ENCODE measurements at places on chromosomes 16 and 17.

DNA sequence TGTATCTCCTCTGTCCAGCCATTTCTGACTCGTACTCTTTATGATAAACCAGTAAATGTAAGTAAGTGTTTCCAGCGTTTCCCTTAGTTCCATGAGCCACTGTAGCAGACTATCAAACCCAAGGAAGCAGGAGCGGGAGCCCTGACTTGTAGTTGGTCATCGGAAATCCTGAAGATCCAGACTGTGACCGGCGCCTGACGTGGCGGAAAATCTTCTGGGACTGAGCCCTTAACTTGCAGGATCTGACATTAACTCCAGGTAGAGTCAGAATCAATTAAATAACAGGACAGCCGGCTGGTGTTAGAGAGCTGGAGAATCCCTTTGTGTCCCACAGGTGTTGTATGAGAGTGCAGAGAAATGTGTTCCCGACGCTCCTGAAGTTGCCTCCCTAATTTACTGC lies 4.0 kb downstream of the GLOD4 start:
- DNase-seq: no peak

DNA sequence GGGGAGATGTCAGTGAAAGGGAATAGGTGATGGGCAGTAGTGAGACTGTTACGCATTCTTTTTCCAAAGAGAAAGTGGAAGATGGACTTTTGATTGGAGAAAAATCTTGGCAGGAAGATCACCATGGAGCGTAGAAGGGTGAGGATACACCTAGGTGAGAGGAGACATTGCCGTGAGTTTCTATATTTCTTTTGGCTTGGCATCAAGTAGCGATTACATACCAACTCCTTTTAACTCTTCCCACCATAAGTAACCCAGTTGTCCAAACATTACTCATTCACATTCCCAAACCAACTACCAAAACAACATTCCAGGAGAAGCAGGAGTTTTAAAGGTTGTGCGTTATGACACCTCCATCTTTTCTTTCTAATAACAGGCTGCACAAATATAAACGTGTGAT lies 10.7 kb upstream of the KRT28 start:
- DNase-seq: peak; percentile 79

GRCh38 chr17:72336026-72336803 lies 215.4 kb downstream of the SOX9 start:
- DNase-seq: no peak

GRCh38 chr16:49755716-49756505 lies 100.0 kb downstream of the ZNF423 start:
- no peak for DNase-seq

GRCh38 chr17:40033339-40033738 lies 18.1 kb downstream of the CSF3 start:
- DNase-seq: no peak

GRCh38 chr17:80969030-80969673 lies 22.5 kb upstream of the CHMP6 start:
- no peak for DNase-seq

DNA sequence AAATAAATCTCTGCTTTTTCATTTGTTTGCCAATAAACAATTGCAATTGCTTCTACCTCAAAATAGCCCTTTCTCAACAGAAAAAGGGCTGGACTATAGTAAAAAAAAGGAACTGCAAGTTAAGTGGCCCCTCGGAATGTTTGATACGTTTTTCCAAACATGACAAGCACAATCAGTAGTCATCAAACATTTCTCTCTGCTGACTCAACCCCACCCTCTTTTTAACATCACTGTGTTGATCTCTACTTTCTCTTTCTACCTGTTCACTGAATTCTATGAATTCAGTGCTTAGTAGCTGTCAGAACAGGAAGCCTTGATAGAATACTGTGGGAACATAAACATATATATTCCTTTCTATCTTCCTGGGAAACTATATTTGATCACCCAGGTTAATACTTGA lies 116.5 kb upstream of the AXIN2 start:
- peak; percentile 16 for DNase-seq

GRCh38 chr16:22188595-22189442 lies 17.3 kb upstream of the EEF2K start:
- peak; percentile 69 for DNase-seq

GRCh38 chr16:22874394-22874793 lies 60.4 kb downstream of the HS3ST2 start:
- DNase-seq: no peak

DNA sequence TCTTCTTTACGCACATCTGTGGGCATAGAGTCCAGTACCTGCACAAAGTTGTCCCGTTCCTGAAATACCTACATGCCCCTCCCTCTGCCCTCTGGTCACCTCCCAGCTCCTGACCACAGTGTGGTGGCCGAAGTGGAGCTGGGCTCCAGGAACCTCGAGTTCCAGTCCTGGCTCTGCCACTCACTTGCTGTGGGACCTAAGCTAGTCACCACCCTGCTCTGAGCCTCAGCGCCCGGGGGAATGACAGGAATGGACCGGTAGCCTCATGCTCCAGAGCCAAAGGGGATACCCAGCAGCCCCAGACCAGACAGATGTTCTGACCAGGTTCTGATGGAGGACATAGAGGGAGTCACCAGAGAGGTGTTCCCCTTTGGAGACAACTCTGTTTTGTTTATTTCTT lies 26.7 kb upstream of the ITGA3 start:
- no peak for DNase-seq

GRCh38 chr16:26433807-26434206 lies 632.9 kb upstream of the C16orf82 start:
- no peak for DNase-seq

- DNase-seq: no peak
These were observed 7.9 kb downstream of the MAPK8IP3 start for GRCh38 chr16:1713933-1714332.

- no peak for DNase-seq
These were observed 1.1 kb downstream of the ABCA9 start for GRCh38 chr17:69059458-69060175.

DNA sequence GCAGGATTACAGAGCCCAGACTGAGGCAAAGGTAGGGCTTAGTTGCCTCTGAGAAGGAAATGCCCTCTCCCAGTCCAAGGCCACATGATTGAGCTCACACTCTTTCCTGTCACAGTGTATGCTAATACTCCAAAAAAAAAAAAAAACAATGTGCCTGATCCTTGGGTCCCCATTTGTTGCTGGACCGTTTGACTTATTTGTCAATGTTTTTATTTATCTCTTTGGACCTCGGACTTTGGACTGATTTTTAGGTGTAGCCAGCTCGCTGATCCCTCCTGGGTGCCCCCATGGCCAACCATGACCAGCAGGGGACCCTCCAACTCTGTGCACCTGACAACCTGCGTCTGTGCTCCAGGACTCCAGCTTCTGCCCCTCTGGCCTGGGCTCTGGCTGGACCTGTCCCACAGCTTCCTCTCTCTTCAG lies 622 bp upstream of the CCL16 start:
- no peak for DNase-seq

GRCh38 chr17:14827396-14827919 lies 437.7 kb downstream of the PMP22 start:
- no peak for DNase-seq

DNA sequence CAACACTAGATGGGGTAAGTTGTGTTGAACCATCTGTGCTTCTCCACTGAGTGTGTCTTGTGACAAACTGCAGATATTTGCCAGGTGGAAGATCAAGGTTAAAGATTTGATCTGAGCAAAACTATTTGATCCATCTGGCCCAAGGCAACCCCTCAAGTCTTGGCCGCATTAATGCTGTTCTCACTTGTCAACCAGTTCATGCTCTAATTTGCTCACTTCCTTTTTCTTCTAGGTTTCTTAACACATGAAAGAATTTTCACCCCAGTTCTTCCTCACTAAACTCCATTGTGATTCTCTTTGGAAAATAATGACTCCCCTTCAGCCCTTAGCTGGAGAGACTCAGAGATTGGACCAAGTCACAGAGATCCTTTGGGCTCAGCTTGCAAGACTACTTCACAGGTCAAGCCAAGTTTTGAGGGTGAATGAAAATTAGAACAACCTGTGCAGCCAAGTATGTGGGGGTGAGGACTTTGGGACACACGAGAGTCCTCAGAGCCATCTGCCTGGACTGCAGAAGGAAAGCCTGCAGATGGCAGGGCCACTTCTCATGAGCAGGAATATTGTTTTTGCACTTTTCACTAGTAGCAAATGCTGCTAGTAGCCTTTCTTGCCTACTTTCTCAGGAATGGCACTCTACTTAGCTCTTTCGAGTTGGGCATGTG lies 166.5 kb downstream of the AXIN2 start:
- DNase-seq: no peak

GRCh38 chr17:77319211-77320043 lies 178.7 kb downstream of the SEC14L1 start:
- peak; percentile 74 for DNase-seq

- DNase-seq: no peak
These were observed 8.5 kb downstream of the ZFPM1 start for GRCh38 chr16:88461331-88462269.

GRCh38 chr17:61556224-61557188 lies 34.5 kb downstream of the NACA2 start:
- DNase-seq: no peak

DNA sequence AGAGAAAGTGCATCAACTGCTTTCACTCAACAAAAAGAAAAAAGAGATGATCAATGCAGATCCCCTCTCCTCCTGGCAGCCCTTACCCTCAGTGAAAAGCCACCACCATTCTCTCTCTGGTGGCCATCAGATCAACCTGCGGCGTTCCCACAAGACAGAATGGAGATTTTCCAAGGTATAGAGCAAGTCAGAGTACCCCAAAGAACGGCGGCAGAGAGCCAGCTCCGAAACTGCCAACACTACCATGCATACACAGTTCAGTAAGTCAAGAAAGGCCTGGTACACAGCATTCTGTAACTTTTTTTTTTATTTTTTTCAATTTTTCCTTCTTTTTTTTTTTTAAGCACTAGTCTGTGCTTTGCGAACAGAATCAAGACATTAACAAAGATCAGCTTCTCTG lies 30.6 kb downstream of the STH start:
- DNase-seq: no peak

DNA sequence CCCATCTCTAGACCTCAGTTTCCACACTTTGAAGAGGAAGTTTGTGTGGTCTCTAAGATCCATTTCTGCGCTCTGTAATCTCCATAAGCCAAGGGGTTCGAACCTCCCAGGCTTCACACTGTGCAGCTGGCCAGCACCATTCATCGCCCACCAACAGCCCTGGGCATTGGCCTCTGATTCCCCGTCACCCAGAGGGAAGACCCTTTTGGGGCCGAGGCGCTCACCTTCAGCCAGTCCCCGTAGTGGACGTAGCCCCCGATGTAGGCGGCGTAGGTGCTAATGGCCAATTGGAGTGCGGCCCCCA lies 678 bp downstream of the TMEM101 start:
- peak; percentile 30 for DNase-seq

DNA sequence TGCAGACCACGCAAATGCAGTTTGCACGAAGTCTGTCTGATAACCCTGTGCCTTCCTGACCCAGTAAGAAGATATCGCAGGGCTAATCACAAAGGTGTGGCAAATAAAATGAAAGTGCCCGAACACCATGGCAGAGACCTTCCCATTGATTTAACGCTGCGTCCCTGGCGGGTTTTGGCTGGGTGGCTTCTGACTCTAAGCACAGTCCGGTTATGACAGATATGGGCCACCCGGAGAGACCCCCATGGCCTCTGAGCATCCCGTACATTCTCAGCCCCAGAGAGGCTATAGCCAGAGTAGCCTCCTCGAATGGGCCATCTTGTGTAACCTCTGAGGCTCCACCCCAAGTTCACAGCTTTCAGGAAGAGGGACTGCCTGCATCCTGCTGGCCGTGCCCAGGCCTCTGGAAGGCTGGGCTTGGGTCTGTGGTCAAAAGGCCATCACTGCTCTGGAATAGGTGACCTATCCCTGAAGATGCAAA lies 5.5 kb downstream of the FOXC2 start:
- DNase-seq: no peak

- no peak for DNase-seq
These were observed 3.5 kb downstream of the ZNF213 start for GRCh38 chr16:3138342-3138741.

- DNase-seq: no peak
These were observed 26.4 kb upstream of the SLC7A5 start for GRCh38 chr16:87895641-87896141.

Measured in RWPE1 (cell line).